ENCODE measurements at places on chromosomes 1 and 21. TPM values are rescaled to one million over a fixed set of nuclear protein-coding genes. Genes with fewer than 3 reads are reported as not detected.

Gene L1TD1
- total RNA-seq, result not detected

Gene HAO2
- not detected for total RNA-seq

Gene AXDND1
- not detected for total RNA-seq

Gene WNT4
- total RNA-seq, result not detected

Gene AZIN2
- total RNA-seq, result 5.1 TPM

Gene LIPI
- total RNA-seq, result not detected

Gene CHD1L
- total RNA-seq, result 56.6 TPM

Gene KCNE1
- total RNA-seq, result 0.37 TPM

Gene PRKAA2
- total RNA-seq, result not detected

Gene PDZK1
- total RNA-seq, result 0.49 TPM

Gene KLHDC9
- not detected for total RNA-seq

Gene SLAMF9
- not detected for total RNA-seq

Gene SLC35F3
- 8.0 TPM for total RNA-seq

Gene OR2T11
- not detected for total RNA-seq

Gene GNG12
- not detected for total RNA-seq

Gene RNF2
- total RNA-seq, result 16.9 TPM

Gene CFAP141
- not detected for total RNA-seq

Gene GREM2
- 1.1 TPM for total RNA-seq

Gene ST6GALNAC3
- not detected for total RNA-seq

Gene SLC41A1
- total RNA-seq, result 19.8 TPM

Gene PPCS
- total RNA-seq, result 46.7 TPM

Gene C8A
- not detected for total RNA-seq

Gene CR1L
- not detected for total RNA-seq

Gene CHI3L2
- 23.9 TPM for total RNA-seq

Gene PHACTR4
- 33.9 TPM for total RNA-seq

Gene DSCAM
- total RNA-seq, result not detected
